Cortex of kidney (tissue), 1 donor: ENCODE measurements at places on chromosomes 5 and 9.

DNA sequence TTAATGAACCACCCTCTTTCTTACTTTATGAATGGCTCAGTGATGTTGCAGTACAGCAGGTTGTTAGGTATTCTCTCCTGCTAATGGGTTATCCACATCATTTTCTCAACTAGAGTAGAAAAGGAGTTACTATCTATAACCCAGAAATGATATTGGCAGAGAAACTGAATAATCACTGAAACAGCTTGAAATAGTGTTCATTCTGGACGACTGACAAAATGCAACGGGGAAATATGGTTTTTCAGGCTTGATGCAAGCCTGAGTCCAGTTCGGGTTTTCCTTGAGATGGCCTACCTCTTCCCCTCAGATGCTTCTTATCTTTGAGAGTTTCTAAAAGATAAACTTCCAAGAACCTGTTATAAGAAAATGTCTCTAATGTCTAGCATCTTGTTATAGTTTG is 187.3 kb downstream of the RAB3C start:
- DNase-seq, result no peak

DNA sequence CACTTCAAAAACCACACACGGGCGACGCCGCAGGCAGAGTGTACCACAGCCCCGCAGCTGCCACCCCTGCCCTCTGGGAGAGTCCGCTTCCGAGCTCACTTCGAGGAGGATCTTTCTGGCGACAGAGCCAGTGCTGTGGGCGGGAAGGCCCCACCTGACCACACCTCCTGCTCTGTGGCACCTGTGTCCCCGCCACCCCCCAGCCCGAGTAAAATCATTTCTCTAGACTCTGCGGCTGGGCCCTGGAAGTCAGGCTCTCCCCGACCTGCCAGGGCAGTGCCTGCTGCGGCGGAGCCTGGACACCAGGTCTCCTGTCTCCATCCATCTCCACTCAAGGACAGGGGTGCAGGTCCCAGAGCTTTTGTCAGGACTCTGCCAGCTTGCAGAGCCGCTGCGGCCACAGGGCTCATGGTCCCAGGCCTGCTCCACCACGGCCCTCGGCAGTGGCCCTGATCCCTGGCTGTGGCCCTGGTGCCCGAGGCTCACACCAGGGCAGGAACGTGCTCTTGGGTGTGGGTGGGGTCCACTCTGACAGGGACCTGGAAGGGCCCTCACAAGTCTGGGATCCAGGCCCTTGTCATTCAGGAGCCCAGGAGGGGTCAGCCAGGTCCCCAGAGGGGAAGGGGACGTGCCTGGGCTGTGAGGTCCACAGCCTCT is 20.9 kb upstream of the CAMSAP1 start:
- no peak for DNase-seq

GRCh38 chr5:91177639-91178038 is 205.5 kb downstream of the ARRDC3 start:
- no peak for DNase-seq

DNA sequence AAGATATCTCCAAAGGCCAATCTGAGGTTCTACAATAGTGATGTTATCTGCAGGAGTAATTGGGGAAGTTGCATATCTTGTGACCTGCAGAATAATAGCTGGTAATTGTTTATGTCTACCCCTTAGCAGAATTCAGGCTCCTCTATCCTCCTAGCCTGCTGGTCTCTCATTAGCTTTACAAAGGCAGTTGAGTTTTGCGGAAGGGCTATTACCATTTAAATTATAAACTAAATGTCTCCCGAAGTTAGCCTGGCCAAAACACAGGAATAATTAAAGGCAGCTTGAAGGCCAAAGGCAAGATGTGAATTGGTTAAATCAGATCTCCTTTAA is 168.7 kb downstream of the TTC39B start:
- no peak for DNase-seq
